ENCODE measurements at places on chromosomes 1 and 21. TPM values are rescaled to one million over a fixed set of nuclear protein-coding genes. Genes with fewer than 3 reads are reported as not detected.

- no peaks in the 10 kb centered on the region for H3K36me3 ChIP-seq
- H3K4me1 ChIP-seq, result no peaks in the 10 kb centered on the region
- H3K27ac ChIP-seq, result no peak within 1 kb of the TSS
- DNase-seq, result no peak
- H3K4me3 ChIP-seq, result no peak within 1 kb of the TSS
Observed at GRCh38 chr1:46941135-46941694, at the start of gene CYP4A11. CYP4A11 (minus strand) TSS chr1:46941476; CDS start chr1:46941433, 43 bp downstream.

DNA sequence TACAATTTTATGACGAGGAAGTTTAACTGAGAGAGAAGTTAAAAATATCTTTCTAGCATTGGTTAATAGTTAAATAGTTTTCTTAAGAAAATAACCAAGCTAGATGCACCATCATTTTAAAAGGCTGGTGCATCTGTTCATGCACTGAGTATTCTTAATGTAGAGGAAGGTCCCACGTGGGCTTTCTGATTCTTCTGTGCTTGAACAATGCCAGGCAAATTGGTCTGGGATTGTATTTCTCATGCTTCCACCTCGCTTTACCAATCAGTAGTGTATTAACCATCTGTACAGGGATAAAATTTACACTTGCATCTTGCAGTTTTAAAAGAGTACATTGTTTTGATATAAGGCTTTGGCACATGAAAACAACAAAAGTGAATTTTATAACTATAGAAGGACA lies 47.4 kb upstream of the MTF2 start:
- H3K4me1 ChIP-seq, result peaks cover 3% of the 10 kb centered on the region
- H3K36me3 ChIP-seq, result no peaks in the 10 kb centered on the region
- no peak overlapping the region for H3K27ac ChIP-seq
- DNase-seq, result no peak

DNA sequence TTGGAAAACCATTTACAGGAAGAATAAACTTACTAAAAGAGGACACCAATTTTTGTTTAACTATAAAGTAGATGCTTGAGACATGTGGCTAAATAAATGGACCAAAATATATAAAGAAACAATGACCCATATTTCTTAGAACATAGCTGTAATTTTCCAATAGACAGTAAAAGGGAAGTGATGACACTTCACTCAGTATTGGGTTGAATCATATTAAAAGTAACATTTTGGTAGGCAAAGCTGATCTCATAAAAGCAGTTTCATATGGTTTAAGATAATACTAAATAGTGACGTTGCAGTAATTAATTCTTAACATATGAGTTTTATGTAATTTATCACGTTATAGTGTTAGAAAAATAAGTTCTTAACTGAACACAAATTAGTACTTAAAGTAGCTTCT lies 308.9 kb upstream of the RUNX1 start:
- DNase-seq, result no peak
- no peaks in the 10 kb centered on the region for H3K4me1 ChIP-seq
- H3K4me3 ChIP-seq, result no peak overlapping the region
- H3K27ac ChIP-seq, result no peak overlapping the region

GRCh38 chr1:111948209-111949171 lies 41.0 kb downstream of the KCND3 start:
- no peaks in the 10 kb centered on the region for H3K36me3 ChIP-seq
- H3K4me3 ChIP-seq, result no peak overlapping the region
- DNase-seq, result no peak
- peak overlapping the region; percentile 52 for H3K27ac ChIP-seq

Gene SH3BGRL3
- total RNA-seq, result 97.9 TPM

Gene UMODL1
- not detected for total RNA-seq
